ENCODE measurements at places on chromosomes 5 and 9.

DNA sequence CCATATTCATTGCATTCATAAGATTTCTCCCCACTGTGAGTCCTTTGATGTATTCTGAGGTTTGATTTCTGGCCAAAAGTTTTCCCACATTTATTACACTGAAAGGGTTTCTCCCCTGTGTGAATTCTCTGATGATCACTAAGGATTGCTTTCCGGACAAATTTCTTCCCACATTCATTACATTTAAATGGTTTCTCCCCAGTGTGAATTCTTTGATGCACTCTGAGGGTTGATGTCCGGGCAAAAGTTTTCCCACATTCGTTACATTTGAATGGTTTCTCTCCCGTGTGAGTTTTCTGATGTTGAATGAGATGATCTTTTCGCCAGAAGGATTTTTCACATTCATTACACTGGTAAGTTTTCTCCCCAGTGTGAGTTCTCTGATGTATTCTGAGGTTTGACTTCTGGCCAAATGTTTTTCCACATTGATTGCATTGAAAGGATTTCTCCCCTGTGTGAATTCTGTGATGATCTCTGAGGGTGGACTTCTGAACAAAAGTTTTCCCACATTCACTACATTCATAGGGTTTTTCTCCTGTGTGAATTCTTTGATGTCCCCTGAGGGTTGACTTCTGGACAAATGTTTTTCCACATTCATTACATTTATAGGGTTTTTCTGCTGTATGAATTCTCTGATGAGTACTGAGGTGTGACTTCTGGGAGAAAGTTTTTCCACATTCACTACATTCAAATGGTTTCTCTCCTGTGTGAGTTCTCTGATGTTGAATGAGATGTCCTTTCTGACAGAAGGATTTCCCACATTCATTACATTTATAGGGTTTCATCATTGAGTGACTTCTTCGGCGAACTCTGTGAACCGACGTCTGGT, 18.8 kb downstream of the ZNF510 start:
- no peak for DNase-seq

DNA sequence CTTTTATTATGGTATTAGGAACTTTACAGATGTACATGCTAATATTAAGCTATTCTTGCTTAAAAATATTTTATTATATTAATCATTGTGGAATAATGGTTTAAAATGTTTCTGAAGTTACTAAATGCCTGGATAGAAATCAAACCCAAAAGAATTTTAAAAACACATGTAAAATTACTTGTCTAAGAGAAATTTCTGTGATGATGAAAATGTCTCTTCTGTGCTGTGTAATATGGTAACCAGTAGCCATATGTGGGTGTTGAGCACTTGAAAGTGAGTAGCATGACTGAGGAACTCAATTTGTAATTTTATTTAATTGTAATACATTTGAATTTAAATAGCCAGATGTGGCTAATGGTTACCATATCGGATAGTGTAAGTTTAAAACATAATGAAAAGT, 66.7 kb upstream of the HSPB3 start:
- DNase-seq: no peak

DNA sequence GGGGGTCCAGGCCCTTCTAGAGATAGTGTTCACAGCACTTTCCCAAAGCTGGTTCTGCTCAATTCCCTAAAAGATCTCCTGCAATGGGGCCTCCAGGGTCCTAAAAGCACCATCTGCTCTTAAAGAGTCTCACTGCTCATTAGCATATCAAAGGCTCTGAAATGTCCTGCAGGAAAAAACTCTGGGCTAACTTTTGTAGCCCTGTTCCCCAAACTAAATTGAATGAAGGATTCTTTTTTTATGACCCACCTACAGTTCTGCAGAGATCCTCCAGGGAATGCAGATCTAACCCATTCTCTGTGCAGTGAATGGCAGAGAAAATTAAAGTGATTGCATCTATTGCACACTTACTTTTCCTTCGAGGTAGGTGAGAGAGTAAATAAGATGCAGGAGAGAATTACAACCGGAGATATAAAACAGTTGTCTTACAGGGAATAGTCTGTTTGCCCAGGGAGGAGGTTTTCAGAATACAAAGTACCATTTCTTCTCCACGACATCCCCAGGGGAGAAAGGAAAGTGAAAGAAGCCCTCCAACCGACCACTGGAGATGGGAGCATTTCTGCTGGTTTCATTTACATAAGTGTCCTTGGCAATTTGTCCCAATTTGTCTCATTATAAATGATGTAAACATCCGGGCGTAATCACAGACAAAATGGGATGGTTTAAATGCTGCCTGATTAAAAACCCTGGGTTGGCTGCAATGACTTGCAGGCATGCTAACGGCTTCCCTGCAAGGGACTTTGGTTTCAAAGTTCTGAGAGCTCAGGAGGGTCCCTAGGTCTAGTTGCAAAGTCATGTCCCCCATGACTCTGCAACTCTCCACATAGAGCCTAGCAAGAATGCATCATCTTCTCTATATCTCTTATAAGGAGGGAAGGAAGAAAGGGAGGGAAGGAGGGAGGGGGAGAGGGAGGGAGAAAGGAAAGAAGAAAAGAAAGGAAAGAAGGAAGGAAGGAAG, 114.0 kb downstream of the KCNIP1 start:
- DNase-seq: no peak

DNA sequence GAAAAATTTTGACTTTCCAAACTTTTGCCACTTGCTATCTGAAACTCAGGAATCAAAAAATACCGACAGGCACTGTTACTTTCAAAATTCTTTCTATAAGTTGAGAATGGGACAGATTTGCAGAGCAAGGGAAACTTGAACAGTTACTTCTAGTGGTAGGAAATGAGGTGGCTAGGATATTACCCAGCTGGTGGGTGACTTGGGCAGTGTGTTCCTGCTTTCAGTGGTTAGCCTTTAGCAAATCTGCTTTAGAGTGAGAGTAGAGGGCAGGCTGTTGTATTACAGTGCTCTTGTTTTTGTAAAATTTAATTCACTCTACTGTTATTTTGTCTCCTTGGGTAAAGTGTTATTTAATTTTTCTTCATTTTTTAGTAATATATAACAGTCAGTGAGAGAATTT, 40.2 kb upstream of the ROPN1L start:
- no peak for DNase-seq

GRCh38 chr9:127873223-127873691, 4.2 kb downstream of the AK1 start:
- DNase-seq: no peak

Measured in germinal center (tissue), 1 donor.